ENCODE measurements at places on chromosomes 13 and 19.
A peak's percentile ranks its signal among the peaks of the same experiment; 100 is the strongest.

- no peak for DNase-seq
These were observed 730.4 kb downstream of the OLFM4 start for GRCh38 chr13:53759016-53759415.

DNA sequence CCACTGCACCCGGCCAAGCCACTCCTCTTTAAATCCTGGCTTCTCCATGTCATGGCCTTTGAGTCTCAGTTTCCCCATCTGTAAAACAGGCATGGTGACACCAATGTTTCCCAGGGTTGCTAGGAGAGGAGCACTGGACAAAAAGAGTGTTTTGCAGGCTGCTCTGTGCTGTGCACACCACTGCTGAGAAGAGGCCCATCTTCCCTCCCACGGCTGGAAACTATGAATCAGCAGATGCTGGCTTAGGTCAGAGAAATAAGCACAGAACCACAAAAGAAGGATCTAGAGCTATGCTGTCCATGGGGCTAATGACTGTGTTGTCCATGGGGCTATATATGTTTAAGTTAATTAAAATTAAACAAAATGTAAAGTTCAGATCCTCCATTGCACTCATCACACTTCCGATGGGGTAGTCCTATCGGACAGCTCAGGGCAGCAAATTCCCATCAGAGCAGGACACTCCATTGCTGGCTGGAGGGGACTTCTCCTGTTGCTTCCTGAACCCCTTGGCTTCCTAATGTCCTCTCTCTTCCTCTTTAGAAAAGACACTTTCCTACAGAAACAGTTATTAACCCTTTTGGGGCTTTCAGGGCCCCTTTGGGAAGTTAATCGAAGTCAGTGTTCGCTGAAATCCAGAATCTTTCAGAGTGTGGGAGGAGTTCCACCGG lies 37.1 kb downstream of the TSHZ3 start:
- peak; percentile 31 for DNase-seq

DNA sequence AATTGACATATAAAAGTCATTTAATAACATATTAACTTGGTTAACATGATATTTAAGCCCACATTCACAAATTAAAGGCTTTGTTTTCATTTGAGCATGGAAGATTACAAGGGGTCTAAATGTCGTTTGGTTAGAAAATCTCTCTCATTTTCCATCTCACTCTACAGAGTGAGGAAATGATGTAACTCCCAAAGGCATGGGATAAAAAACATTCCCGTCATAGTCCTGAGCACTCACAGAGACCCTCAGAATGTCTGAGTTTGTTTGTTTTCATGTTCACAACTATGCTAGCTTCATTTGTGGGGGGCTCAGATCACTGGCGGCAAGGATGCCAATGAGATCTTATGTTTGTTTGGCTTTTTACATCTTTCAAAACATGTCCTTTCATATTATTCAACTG lies 307.5 kb downstream of the TBC1D4 start:
- DNase-seq, result no peak

- no peak for DNase-seq
These were observed 113.8 kb downstream of the TBC1D4 start for GRCh38 chr13:75368167-75368566.

DNA sequence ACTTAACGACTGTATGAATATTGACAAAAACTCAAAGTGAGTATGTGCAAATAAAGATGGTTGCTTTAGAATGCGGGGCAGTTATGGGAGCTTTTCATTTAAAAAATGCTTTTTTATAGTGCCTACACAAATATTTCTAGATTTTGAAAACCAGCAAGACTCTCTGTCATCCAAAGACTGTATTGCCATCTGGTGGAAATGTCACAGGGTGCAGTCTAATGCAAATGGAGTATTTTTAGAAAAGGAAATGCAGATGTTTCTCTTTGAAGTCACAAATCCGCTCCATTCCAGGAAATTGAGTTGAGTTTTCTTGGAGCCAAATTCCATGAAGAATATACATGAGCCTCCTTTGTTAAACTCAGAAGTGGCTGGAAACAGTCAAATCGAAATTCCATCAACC lies 2.3 kb upstream of the C1QTNF9B start:
- DNase-seq, result no peak

GRCh38 chr19:48102870-48103751 lies 7.5 kb downstream of the PLA2G4C start:
- no peak for DNase-seq

Measured in stimulated activated CD4-positive, alpha-beta T cell treated with anti-CD3 and anti-CD28 coated beads, Interleukin-12 subunit alpha, Interleukin-12 subunit beta, amount 100 ng/mL, for 24 hours (primary cell).